T-helper 22 cell (primary cell): ENCODE measurements at places on chromosomes 6 and 20.

DNA sequence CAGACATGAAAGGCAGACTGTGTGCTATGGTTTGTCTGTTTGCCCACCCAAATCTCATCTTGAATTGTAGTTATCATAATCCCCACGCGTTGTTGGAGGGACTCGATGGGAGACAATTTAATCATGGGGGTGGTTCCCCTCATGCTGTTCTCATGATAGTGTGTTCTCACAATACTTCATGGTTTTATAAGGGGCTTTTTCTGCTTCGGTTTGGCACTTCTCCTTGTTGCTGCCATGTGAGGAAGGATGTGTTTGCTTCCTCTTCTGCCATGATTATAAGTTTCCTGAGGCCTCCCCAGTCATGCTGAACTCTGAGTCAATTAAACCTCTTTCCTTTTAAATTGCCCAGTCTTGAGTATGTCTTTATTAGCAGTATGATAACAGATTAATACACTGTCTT lies 47.2 kb upstream of the MICB start:
- DNase-seq: no peak

DNA sequence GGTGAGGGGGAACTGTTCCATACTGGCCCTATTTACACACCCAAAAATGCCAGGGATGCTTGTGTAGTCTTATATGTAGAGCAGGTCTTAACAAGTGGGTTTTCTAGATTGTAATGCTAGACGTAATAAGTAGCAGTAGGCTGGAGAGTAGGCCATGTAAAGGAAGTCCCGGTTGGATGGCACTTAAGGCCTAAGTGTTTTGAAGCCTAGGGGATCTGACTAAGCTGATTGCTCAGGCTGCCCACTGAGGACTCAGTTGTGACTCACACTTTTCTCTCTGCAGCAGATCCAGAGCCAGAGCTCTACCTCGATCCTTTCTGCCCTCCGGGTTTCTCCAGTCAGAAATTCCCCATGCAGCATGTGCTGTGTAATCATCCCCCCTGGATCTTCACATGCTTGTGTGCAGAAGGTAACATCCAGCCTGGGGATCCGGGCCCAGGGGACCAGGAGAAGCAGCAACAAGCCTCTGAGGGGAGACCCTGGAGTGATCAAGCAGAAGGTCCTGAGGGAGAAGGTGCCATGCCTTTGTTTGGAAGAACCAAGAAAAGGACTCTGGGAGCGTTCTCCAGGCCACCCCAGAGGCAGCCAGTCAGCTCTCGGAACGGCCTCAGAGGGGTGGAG lies 26.6 kb downstream of the ZNF133 start:
- DNase-seq: no peak

DNA sequence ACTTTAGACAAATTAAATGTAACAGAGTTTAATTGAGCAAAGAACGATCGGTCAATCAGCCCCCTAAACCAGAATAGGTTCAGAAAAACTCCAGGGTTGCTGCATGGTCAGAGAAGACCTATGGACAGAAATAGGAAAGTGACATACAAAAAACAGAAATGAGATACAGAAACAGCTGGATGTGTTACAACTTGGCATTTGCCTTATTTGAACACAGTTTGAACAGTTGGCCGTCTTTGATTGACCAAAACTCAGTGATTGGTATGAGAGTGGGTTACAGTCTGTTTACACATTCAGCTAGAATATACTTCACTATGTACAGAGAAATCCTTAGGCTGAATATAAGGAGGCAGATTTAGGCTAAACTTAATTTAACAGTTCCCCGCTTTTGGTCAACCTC lies 19.9 kb downstream of the SRSF6 start:
- no peak for DNase-seq

DNA sequence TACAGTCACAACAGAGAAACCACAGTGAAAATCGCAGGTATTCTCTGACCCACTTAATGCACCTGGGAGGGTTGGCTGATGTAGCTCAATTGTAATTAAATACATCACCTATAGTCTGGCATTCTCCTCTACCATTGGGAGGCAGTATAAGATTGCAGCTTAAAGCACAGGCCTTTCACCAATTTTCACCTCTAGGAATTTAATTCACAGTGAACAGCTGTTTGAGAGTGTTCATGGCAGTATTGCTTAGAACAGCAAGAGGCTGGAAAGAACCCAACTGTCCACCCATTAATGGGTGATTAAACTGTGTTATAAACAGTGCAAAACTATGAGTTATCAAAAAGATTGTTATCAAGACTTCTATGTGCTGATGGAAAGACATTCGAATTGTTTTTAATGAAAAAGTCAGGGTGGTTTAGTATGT lies 2.0 kb downstream of the EDEM2 start:
- no peak for DNase-seq
